ENCODE measurements at places on chromosomes 2 and 18. TPM values are rescaled to one million over a fixed set of nuclear protein-coding genes. Genes with fewer than 3 reads are reported as not detected.

C2orf78 gene
- total RNA-seq = not detected

- no peaks in the 10 kb centered on the region for H3K27me3 ChIP-seq
- H3K4me1 ChIP-seq = peaks cover 33% of the 10 kb centered on the region
- H3K27ac ChIP-seq = no peak overlapping the region
- peak overlapping the region; percentile 38 for H3K4me3 ChIP-seq
- DNase-seq = no peak
Measured at GRCh38 chr2:30145826-30146336, 926 bp upstream of the YPEL5 start.

DNA sequence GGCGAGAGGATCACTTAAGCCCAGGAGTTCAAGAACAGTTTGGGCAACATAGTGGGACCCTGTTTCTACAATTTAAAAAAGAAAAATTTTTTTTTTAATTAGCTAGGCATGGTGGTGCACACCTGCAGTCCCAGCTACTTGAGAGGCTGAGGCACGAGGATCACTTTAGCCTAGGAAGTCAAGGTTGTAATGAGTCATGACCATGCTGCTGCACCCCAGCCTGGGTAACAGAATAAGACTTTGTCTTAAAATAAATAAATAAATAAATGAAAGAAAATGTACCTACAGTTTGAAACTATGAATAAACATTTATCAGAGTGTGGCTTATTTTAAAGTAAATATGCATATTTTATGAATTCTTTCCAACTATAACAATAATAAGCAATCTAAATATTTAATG lies 16.7 kb downstream of the PDE1A start:
- no peak for DNase-seq
- H3K27me3 ChIP-seq = no peaks in the 10 kb centered on the region
- H3K4me1 ChIP-seq = no peaks in the 10 kb centered on the region
- H3K27ac ChIP-seq = no peak overlapping the region
- H3K4me3 ChIP-seq = no peak overlapping the region
- H3K36me3 ChIP-seq = no peaks in the 10 kb centered on the region

DNA sequence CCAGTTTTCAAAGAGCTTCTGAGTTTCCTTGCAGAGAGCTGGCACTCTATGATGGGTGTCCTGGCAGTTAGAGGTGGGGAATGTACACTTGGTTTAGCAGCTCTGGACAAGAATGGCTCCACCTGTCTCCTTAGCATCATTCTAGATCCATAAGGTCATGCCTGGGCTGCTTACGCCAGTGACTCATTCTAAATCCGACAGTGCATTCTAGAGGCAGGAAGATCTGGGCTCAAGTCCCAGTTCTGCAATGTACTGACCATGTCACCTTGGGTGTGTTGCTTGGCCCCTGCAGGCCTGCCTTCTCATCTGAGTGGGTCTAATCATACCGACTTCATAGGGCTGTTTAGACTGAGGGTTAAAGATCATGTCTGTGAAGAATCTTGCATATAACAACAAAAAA lies 46.5 kb downstream of the PTGR3 start:
- H3K36me3 ChIP-seq = no peaks in the 10 kb centered on the region
- DNase-seq = no peak
- H3K4me3 ChIP-seq = no peak overlapping the region

DNA sequence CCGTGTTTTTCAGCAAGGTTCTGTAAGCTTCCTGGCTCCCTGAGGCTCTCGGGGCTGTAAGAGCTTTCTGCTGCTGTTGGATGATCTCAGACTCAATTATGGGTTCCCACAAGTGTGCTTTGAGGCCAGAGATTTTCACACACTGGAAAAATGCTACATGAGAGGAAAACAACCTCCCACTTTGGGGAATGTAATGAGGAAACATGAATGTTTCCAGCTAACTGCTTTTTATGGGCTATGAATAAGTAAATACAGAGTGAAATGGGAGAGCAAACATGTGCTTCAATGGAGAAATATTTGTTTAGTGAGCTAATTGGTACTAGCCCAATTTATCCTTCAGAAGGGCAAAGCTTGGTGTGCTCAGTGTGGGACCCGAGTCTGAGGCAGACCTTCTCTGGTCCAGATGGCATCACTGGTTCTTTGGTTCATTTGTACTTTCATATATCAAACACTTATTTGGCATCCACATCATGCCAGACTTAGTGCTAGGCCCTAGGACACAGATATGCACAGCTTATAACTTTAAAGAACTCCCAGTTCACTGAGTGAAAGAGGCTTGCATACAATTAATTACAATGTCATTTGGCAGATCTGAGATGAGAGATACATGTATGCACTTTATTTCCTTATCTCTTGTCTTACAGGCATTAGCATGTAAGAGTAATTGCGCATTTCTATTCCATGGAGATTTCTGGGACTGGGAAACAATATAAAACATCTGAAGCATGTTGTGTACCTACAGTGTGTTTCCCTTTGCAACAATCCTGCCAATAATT lies 248.8 kb downstream of the RDH14 start:
- no peak overlapping the region for H3K27ac ChIP-seq
- no peak for DNase-seq
- H3K4me3 ChIP-seq = no peak overlapping the region
- H3K4me1 ChIP-seq = no peaks in the 10 kb centered on the region

- DNase-seq = no peak
- H3K36me3 ChIP-seq = no peaks in the 10 kb centered on the region
- peaks cover 9% of the 10 kb centered on the region for H3K4me1 ChIP-seq
- H3K4me3 ChIP-seq = peak overlapping the region; percentile 62
Measured at GRCh38 chr2:118310681-118311429, 222.6 kb downstream of the INSIG2 start.

DNA sequence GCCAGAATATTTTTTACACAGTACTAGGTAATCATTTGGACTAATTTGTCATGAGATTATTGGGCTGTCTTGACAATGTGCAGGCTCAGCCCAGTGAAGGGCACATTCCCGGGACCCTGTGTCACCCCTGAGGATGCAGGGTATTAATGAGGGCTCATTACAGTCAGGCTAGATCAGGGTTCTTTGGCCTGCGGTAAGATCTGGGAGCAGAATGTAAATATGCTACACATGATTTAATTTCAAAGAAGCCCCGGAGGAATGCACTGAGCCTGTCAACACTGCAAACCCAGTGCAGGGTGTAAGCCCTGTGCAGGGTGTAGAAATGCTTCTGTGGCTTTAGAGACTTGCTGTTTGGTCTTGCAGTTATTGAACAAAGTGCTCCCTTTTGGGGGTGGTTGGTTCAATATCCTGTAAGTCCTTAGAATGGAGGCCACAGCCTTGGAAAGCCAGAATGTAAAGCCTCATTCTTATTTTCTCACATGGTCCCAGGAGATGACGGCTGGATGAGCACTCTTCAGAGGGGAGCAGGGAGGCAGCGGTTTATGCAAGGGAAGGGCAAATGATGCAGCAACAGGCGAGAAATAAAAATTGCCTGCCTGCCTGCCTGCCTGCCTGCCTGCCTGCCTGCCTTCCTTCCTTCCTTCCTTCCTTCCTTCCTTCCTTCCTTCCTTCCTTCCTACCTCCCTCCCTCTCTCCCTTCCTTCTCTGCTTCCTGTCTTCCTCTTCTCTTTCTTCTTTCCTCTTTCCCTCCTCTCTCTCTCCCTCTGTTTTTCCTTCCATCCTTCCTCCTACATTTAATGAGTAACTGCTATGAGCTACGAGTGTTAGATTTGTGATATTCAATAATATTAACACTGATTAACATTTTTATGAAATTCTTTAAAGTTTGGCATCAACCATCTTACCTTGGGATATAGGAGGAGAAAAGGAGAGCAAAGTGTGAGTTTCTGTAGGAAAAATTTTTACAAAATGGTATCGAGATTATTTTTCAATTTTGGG lies 148.8 kb downstream of the VAPA start:
- no peaks in the 10 kb centered on the region for H3K27me3 ChIP-seq
- H3K36me3 ChIP-seq = no peaks in the 10 kb centered on the region
- H3K4me1 ChIP-seq = peaks cover 5% of the 10 kb centered on the region
- DNase-seq = no peak

DNA sequence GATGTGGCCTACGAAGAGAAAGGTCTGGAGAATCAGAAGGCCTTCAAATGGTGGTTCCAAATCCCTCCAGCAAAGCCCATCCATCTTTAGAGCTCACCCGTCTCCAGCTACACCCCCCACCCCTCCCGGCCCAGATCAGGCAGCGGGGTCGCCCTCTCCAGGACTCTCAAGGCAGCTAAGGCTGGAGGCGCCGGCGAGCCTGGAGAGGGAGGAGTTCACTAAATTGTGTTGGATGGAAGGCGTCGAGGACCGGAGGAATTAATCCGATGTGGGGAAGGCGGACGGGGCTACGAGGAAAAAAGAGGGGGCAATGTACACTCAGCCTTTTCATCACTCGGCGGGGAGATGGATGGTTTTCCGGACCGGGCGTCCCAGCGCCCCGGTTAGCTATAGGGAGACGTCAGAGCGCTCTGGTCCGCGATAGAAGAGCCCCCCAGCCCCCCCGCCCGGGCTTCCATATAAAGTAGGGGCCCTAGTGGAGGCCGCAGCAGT lies at the start of gene GRP:
Gene GRP (plus strand): TSS at position 487 of the 492 bp plus-strand sequence. CDS start 108 bp downstream, outside the sequence.
- H3K4me3 ChIP-seq = no peak within 1 kb of the TSS
- no peaks in the 10 kb centered on the region for H3K36me3 ChIP-seq
- H3K27ac ChIP-seq = no peak within 1 kb of the TSS

EVX2 gene
- total RNA-seq = not detected

DNA sequence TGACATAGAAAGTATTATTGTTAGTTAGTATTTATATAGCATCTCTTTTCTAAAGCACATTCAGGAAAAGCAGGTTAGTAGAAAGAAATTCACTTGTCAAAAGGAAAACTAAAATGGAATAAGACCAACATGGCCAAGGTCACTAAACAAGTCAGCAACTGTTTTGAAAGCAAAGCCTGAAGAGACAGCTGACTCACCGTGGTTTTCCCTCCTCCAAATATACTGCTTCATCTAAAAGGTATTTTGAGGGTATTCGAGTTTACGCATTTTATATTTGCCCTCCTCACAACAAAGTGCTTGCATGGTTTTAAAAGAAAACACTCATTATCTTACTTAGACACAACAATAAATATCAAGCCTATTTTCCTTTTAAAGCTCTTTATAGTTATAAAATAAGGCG lies 24.0 kb downstream of the ZNF385B start:
- no peak overlapping the region for H3K27ac ChIP-seq
- no peak for DNase-seq
- H3K4me1 ChIP-seq = no peaks in the 10 kb centered on the region
- H3K36me3 ChIP-seq = no peaks in the 10 kb centered on the region
- no peaks in the 10 kb centered on the region for H3K27me3 ChIP-seq
- H3K4me3 ChIP-seq = no peak overlapping the region

SPATS2L gene
- not detected for total RNA-seq

OSBPL6 gene
- total RNA-seq = 0.11 TPM

DNA sequence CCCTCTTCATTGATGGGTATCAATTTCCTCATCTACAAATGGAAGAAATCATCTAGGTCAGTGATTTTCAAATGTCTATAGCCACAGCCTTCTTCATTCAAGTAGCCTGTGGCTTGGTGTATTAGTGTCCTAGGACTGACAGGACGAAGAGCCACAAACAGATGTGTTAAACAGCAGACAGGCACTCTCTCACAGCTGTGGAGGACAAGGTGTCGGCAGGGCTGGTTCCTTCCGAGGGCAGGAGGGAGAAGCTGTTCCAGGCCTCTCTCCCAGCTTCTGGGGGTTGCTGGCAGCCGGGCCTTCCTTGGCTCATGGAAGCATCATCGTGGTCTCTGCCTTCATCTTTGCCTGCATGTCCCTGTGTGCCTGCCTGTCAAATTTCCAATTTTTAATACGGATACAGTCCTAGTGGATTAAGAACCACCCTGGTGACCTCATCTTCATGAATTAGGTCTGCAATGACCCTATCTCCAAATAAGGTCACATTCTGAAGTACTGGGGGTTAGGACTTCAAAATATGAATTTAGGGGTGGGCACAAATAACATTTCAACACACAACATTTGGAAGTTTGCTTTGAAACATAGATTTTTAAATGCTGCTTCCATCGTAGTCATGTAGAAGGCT lies 86.5 kb downstream of the PTGR3 start:
- no peaks in the 10 kb centered on the region for H3K27me3 ChIP-seq
- H3K4me3 ChIP-seq = no peak overlapping the region
- no peaks in the 10 kb centered on the region for H3K36me3 ChIP-seq
- no peak for DNase-seq

DNA sequence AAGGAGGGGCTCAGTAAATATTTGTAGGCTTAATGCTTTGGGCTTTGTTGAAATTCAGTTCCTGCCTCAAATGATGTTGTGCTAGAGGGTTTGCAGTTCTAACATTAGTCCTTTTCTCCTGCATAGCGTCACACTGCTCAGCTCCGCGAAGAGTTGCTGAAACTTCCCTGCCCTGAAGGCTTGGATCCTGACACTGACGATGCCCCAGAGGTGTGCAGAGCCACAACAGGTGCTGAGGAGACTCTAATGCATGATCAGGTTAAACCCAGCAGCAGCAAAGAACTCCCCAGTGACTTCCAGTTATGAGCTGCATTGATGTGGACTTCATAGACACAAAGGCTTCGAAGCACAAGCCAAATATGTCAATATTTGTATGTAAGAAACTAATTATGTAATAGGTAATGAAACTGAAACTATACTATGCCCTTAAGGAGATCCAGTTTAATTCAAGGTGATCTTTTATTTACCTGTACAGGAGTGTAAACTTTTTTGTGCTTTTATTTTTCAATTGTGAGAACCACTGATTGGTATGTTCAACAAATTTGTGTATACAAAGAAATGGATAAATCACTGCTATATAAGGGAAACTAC lies 10.2 kb upstream of the TTC27 start:
- H3K4me3 ChIP-seq = no peak overlapping the region
- no peak for DNase-seq
- no peaks in the 10 kb centered on the region for H3K27me3 ChIP-seq
- H3K36me3 ChIP-seq = peaks cover 18% of the 10 kb centered on the region

- H3K4me1 ChIP-seq = no peaks in the 10 kb centered on the region
- no peaks in the 10 kb centered on the region for H3K27me3 ChIP-seq
- H3K4me3 ChIP-seq = no peak overlapping the region
- no peak for DNase-seq
Measured at GRCh38 chr18:6327895-6328620, 86.7 kb downstream of the L3MBTL4 start.

IMPA2 gene
- 2.1 TPM for total RNA-seq

DNA sequence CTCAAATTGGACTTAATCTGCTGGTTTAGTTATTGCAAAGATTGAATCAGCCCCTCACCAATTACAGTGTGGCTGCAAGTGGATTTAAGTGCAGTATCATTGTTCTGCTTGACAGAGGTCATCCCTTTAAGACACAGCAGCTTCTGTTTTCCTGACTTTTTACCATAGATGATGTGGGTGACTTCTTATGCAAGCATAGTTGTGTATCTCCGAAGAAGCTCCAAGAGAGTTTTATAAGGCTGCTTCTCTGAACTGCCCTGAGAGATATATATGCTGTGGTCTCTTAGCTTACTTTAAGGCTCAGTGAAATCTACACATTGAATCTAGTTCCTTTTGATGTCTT lies 3.5 kb downstream of the TRIB2 start:
- H3K27me3 ChIP-seq = no peaks in the 10 kb centered on the region
- H3K27ac ChIP-seq = peak overlapping the region; percentile 83
- peaks cover 67% of the 10 kb centered on the region for H3K4me1 ChIP-seq
- peak overlapping the region; percentile 78 for H3K4me3 ChIP-seq
- H3K36me3 ChIP-seq = peaks cover 32% of the 10 kb centered on the region

SEC11C gene
- total RNA-seq = 105 TPM
